ENCODE measurements at places on chromosomes 7 and 10.

DNA sequence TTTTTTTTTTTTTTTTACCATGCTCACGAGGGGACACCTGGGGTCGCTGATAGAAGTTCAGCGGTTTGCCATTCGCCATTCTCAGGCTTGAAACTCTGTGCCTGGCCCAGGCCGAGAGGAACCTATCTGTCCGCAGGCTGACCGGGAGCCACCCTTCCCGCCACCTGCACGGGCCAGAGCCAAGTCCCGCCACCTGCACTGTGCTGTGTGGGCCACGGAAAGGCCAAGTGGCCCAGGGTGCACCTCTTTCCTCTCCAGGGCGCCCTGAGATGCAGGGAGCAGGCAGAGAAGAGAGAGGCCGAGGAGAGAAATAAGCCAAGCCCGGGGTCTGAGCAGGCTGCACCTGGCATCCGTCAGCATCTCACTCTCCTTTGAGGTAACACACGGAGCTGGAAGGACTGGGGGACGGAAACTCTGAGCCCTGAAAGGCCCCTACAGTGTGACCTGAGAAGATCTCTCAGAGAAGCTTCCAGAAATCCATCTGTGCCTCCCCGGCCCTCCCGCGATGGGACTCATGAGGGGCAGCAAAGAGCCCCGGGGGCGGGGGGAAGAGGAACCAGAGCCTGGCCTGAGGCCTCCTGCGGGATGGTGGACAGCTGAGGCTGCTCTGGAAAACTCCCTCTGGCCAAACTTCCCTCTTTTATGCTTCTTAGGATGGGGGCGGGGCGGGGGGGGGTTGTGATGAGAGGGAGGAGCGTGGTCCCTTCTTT, 46.6 kb downstream of the PRKAG2 start:
- DNase-seq: no peak

DNA sequence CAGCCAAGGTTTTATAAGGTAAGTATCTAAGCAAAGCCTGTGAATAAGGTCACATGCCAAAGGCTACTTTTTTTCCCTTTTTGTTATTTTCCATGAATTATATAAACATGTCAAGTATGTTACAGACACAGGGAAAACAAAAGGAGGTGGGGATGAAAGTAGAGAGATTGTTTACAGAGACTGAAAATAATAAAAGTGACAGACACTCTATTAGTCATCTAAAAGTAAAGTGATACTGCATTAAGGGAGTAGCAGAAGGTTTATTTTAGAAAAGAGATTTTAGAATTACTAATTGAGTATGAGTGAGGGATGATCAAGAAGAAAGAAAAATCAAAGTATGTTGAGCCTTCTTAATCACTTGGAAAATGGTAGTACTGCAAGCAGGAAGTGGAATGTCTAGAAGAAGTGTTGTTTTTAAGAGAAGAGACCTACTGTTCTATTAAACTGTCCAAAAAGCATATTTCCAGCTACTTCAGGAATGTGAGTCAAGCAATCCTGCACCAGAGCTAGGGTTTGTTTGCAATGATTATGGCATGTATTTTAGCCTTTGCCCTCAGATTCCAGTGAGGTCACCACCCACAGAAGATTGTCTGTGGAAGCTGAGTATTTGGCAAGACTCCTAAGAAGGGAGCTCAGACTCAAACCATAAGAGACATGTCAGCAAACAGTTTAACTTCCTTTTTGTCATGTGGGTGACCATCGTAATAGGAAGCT, 177.9 kb upstream of the PLXDC2 start:
- no peak for DNase-seq

DNA sequence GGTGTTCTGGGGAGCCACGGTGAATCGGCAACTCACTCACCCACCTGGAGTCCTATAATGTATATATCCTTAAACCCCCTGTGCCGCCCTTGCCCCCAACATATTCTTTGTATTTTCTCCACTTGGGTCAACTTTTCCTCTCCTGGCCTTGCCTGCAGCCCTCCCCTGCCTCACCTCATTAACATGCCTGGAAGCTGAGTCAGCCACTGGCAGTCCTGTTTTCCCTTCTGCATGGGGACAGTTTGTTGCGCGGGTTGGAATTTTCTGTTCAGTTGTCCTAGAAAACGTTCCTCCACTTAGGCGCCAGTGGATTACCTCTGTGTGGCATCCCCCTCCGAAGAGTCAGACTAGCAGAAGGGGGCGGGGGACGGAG, 97.4 kb downstream of the C10orf105 start:
- peak; percentile 45 for DNase-seq

- no peak for DNase-seq
These were observed 38.5 kb downstream of the ERCC6 start for GRCh38 chr10:49500412-49500811.

- no peak for DNase-seq
These were observed 177.3 kb downstream of the AMPH start for GRCh38 chr7:38453826-38454225.

DNA sequence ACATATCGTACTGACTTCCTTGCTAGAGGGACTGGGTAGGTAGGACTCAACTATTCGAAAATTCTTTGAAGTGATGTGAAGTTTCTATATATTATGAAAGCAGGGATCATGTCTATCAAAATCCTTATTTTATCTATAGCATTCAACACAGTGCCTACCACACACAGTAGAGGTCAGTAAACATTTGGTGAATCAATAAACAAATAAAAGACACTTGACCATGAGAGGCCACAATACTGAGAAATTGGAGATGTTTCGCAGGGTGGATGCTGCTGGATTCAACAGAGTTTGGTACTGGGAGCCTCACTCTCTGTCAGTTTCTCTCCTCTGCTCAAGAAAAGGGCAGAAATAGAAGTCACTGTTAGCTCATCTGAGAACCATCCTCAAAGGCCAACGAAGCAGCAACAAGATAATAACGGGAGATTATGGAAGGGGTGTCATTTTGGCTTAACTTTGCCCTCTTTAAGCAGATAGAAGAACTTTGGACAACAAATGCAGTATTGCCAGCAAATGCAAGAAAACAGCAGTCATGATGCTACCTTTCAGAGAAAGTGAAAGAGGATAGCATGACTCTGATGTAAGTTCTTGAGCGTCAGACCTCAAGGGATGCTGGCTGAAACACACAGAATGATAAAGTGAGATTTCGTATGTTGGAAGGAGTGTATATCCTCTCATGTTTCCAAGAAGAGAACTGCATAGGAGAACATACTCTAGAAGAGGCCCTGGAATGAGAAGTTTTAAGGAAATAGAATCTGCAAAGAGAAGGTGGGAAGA, 107.6 kb downstream of the SEMA3E start:
- DNase-seq: no peak

DNA sequence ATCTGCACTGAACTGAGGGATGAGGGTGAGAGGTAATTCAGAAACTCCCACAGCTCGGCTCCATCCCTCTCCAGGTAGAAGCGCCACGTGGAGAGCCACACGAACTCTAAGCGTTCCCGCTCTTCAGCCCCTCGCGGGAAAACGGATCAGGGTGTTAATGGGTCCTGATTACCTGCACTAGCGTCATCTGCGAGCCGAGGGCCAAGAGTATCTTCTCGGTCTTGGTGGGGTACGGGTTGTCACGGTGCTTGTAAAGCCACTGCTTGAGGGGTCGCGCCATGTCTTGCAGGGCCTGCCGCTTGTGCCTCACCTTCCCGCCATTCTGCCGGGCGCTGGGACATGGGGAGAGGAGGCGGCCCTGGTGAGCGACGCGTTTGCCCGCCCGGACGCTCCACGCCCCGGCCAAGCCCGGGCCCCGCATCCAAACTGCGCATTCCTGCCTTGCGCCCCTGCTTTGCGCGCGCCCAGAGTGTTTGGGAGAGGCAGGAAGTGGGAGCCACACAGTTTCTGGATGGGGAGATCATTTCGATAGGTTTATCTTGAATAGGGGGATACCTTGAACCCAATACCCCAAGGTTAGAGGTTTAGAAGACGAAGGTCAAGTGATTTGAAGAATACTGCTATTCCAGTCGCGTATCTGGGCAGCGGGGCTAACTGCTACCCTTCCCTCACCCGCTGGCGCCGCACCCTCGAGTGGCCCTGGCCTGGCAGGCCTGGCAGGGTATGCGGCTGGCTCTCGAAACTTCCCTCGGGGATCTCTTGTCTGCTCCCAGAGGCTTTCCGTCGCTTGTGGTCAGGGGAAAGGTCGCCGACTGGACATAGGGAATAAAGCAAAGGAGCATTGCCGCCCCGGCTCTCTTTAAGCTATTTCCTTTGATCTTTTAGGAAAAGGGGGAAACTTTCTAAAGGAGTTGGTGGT, 4.2 kb downstream of the MKX start:
- DNase-seq: no peak

DNA sequence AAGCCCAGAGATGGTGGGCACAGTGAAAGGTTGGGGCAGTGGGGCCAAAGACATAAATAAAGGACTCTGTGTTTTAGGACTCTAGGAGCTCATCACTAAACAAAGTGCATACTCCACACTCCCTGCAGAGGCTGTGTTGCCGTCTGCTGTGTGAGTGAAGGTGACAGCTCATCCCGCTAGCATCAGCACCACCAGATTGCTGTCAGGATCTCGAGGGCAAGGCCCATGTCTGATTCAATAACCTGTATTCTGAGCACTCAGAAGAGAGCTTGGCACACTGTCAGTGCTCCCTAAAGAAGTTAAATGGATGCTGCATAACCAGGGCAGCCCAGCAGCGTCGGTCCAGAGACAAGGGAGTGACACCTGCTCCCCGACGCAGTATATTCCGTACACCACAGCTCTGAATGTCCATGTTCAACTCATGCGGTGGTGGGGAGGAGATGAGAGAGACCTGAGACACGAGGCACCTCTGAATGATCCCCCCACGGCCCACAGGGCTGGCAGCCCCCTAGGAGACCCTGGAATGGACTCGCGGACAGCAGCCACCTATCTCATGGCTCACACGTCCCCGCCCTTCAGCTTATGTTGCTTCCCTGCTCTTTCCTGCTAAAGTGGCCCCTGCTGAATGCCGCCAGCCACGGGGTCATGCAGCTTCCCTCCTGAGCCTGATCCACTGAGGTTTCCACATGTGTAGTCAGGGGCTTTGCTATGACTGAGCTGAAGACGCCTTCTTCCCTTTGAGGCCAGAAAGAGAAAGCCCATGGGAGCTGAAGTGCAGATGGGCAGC, 132.7 kb upstream of the KCNMA1 start:
- DNase-seq: no peak

GRCh38 chr7:41047789-41048191, 655.1 kb downstream of the INHBA start:
- peak; percentile 52 for DNase-seq

GRCh38 chr10:30828680-30829079, 199.1 kb upstream of the LYZL2 start:
- DNase-seq: peak; percentile 77

GRCh38 chr10:77614778-77615625, 22.6 kb downstream of the KCNMA1 start:
- no peak for DNase-seq

GRCh38 chr7:109532262-109532992, 962.8 kb downstream of the DNAJB9 start:
- DNase-seq: no peak

DNA sequence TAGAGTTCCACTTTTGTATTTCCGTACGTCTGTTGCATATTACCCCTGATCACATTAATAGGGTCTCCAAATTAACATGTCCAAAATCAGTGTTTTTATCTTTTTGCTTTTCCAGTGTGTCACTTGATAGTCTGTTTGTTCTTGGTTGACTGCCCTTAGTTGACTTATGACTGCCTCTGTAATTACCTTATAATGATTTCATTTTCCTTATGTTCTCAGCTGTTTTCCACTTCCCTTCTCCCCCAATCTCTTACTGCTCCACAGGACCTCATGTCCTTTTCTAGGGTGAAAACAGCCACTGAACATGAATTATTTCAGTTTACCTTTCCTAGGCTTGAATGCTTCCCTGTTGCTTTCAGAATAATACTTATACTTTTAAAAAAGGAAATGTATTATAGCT, 54.7 kb downstream of the MAPK8 start:
- DNase-seq: no peak

DNA sequence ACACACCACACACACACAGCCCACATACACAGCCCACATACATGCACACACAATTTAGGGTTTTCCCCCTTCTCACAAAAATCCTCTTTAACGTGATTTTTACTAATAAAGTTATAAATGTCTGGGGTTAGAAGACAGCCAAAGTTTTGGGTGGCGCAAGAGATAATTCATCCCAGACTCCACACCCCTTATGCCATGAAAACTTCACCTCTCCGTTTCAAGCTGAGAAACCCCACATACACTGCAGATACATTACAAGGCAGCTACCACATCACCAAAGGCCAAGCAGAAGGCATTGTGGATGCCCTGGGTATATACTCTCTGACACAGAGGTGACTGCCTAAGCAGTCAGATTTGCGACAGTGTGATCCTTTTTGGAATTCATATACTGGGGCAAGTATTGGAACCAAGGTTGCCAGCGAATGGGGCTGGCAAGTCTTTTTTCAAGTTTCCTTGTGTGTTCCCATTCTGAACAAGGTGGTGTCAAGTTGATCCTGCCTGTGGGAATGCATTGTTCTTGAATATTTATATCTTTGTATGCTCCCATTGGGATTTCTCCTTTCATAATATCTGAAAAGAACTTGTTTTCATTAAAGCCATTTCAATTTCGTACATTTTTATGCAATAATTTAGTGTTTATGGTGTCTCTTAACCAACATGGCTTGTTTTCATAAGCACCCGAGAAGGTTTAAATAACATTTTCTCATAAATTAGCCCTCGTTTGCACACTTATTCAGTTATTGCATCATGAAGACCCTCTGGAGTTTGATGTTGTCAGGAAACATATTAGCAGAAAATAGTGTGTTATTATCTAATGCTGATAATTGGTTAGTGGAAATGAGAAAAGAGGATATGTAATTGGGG, 130.2 kb downstream of the TCF7L2 start:
- DNase-seq: no peak

DNA sequence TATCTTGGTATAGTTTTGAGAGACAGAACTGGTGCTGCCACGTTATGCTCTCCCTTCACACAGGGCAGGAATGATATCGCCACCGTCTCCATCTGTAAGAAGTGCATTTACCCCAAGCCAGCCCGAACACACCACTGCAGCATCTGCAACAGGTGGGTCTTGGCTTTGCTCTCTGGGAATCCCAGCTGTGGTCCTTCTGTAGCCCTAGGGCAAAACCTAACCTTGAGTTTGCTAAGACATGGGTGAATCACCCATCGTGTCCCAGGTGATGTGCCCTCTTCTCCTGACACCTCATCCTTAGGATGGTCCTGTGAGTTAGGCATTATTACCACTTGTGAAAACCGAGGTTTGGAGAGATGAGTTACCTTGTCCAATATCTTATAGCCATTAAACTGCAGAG, 6.4 kb downstream of the ZDHHC16 start:
- DNase-seq: no peak
